ENCODE measurements at places on chromosomes 2 and 18.

DNA sequence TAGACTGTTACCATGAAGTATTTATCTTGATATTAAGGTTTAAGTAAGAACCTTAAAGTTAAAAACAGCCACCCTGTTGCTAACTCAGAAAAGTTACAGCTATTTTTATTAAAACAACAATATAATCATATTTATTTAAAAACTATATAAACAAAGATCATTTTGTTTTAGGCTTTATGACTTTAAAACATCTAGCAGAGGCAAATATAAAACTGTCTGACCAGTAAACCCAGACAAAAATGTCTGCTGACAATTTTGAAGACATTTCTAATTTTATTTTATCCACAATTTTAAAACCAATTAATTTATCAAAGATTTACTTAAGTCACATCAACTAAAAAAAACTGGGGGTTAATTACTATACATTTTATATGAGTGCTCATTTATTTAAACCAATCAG, 14.2 kb downstream of the RBM43 start:
- DNase-seq, result no peak

GRCh38 chr2:10501980-10502802, 54.1 kb upstream of the ODC1 start:
- DNase-seq, result no peak

DNA sequence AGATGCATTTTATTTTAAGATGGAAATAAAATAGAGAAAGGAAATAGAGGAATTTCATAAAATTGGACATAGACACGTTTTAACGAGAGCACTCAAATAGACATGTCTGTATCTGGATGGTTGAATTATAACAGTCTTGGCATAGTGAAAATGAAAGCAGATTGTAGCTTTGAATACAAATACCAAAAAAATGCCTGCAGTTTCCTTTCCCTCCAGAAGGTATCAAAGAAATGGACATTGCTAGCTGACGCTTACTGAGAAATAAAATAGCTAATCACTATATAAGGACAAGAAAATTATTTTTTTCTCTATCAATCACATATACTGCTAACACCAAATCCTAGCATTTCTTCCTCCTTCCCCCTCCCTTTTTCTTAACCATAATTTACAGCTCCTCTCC, 11.4 kb upstream of the MAPRE2 start:
- DNase-seq, result no peak

DNA sequence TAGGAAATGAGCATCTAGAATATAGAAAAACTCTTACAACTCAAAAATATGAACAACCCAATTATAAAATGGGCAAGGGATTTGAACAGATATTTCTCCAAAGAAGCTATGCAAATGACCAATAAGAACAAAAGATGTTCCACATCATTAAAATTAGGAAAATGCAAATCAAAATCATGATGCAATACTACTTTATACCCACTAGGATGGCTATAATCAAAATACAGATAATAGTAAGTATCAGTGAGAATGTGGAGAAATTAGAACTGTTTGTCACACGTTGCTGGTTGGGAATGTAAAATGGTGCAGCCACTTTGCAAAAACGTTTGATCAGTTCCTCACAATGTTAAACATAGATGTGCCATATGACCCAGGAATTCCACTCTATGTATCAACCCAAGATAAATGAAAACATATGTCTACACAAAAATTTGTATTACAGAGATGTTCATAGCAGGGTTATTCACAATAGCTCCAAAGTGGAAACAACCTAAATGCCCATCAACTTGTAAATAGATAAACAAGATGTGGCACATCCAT, 558.4 kb downstream of the SLC4A3 start:
- no peak for DNase-seq

DNA sequence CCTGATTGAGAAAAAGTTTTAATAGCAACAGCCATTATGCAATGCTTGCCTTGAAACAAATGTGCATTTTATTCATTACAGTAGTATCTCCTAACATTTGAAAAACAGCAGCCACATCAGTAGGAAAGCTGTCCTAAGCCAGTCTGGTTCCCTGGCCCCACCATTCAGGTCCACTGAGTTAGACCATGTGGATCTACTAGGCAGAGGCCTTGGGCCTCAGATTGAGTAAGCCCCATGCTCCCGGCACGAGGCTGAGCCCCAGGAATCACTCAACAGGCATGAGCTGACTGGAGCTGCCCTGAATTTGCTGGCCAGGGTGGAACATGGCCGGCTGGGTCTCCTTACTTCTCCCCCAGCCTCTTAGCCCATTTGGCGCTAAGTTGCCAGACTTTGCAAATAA, 103.4 kb downstream of the ZFP36L2 start:
- no peak for DNase-seq

DNA sequence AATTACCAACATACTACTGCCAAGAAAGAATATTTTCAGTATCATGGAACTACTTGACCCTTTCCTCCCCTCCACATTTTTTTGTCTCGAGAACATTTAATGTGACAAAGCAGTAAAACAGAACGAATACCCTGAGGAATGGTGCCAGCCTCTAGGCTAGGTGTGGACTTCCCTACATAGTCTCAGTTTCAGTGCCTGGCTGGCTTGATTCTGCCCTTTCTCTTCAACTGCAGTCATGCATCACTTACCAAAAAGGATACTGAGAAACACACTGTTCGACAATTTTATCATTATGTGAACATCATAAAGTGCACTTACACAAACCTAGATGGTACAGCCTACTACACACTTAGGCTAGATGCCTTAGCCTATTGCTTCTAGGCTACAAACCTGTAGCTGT, 305.3 kb upstream of the HNRNPA3 start:
- no peak for DNase-seq

DNA sequence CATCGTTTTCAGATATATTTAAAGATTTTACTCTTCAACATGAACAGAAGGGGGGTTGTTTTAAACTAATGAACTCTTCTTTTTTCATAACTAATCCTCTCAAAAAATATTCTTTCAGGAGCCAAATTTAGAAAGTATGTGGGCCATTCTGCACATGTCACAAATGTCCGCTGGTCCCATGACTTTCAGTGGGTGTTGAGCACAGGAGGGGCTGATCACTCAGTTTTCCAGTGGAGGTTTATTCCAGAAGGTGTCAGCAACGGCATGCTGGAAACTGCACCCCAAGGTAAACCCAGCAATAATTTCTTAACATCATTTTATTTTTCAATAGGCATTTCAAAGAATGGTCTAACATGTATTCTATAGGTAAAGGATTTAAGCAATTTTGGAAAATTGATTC, 136.0 kb downstream of the EML6 start:
- DNase-seq, result no peak

GRCh38 chr18:7575465-7576028, 8.4 kb downstream of the PTPRM start:
- DNase-seq, result no peak

- DNase-seq, result no peak
These were observed 33.2 kb upstream of the SLC40A1 start for GRCh38 chr2:189613650-189614420.

- no peak for DNase-seq
These were observed 1.4 kb upstream of the CAB39 start for GRCh38 chr2:230711224-230711623.

DNA sequence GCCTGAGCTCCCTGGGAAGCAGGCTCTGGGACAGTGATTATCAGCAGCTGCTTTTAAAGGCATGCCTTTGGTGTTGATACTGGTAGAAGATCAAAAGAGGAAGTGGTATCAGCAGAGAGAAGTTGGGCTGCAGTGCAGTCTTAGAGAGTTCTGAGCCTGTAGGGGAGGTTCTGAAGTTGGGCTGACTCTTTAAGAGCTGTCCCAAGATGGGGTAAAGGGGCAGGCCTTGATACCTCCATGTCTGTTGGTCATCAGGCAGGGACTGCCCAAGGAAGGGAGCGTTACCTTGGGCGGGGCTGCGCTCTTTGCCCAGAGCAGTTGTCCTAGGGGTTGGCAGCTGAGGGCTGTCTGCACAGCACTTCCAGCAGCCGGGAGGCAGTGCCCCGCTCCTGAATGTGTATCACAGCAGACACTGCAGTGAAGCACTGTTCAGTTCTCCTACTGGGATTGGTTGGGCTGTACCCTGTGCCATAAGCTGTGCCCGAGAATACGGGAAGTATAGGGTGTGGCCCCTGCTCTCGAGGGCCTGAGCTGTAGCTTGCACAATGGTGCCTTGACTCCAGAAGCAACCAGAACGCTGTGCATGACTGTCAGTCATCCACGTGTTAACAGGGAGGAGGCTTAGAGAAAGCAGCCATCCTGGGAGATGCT, 177.0 kb downstream of the CTIF start:
- no peak for DNase-seq

DNA sequence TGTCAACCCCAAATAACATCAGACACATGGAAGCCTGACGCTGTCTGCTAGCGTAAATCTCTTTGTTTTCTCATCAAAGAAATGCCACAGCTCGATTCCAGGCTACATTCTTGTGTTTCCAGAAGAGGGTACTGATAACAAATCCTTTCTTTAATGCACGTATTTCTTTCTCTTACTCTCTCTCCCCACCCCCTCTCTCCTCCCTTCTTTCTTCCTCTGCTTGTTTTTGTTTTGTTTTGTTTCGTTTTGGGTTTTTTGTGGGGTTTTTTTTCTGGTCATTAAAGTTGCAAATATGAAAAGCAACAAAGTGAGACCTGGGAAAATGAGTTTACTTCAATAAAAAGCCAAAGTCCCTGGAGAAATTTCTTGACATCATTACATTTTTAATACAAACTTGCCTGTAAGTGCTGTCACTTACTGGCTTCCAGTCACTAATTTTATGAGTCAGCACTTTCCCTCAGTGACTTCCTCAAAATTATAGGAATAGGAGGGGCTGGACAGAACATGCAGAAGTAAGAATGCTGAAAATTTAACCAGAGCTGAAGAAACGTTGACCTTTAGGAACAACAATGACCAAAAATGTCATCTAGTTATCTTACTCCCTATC, 106.7 kb upstream of the NABP1 start:
- peak; percentile 35 for DNase-seq
